Suppressor macrophage treated with lipopolysaccharide for 1 hour (primary cell): ENCODE measurements at places on chromosomes 1 and 21.

DNA sequence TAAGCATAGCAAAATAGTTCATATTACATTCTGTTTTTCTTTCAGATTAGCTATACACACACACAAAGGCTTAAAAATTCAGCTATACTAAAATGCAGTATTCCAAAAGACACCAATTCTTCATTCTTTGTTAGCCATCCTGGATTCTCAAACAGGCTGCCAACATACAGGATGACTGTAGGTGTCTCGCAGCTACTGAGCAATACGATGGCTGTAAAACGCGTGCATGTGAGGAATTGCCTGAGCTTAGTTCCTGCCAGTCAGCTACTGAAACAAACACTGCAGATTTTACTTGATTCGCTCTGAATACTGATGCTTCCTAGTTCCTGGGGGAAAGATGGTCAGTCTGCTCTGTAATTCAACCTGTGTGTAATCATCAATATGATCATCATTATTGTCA, 24.7 kb upstream of the HMGN1 start:
- peak; percentile 52 for DNase-seq

GRCh38 chr1:18200136-18200717, 92.6 kb downstream of the IGSF21 start:
- DNase-seq = peak; percentile 32

- no peak for DNase-seq
These were observed 10.5 kb downstream of the RXFP4 start for GRCh38 chr1:155951753-155952504.

DNA sequence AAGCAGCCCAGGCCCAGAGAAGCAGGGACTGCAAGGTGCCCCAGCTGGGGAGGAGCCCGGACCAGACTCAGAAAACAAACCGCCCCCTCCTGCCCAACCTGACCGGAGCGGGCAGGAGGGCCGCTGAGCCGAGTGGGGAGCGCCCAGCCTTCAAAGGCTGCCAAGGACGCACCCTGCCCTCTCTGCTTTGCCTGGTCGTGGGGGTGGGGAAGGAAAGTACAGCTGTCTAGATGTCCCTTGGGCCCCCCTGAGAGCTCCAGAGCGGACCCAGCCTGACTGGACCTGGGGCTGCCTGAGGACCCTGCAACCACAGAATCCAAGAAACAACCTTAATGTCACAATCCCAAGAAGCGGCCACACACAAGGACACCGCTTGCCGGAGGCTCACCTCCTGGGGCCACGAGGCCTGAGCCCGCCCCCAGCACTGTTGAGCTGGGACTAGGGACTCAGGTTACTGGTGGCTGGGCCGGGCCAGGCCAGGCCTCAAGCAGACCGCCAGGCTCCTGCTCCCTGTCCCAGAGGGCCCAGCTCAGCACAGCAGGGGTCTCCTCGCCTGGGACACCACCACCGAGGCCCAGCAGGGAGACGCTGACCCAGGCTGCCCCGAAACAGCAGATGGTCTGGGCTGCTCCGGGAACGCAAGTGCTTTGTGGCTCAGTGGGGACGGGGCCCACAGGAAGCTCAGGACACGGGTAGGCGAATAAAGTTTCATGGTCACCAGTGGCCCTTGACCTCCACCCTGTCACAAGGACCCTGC, 1.4 kb downstream of the DVL1 start:
- DNase-seq = no peak

DNA sequence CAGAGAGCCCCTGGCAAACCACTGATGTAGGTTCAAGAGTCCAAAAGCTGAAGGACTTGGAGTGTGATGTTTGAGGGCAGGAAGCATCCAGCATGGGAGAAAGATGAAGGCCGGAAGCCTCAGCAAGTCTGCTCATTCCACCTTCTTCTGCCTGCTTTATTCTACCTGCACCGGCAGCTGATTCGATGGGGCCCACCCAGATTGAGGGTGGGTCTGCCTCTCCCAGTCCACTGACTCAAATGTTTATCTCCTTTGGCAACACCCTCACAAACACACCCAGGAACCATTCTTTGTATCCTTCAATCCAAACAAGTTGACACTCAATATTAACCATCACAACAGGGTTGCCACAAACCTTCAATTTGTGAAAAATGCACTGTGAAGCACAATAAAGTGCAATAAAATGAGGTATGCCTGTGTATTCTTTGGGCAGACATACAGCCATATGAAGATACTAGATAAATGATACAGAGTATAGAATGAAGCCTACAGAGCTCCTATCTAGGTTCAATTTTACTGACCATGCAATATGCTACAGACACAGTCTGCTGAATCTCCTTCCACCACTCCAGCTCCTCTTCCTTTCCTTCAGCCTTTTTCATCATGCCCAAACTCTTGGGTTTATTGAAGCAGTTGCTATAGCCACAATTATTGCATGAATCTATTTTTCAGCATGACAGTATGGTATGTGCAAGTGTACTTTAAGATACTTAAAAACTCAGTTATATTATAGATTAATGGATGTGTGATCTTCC, 24.0 kb upstream of the CDC42BPA start:
- DNase-seq = no peak

GRCh38 chr21:45138199-45139002, 64.0 kb downstream of the ADARB1 start:
- DNase-seq = peak; percentile 94

- no peak for DNase-seq
These were observed 15.5 kb upstream of the PABPC4 start for GRCh38 chr1:39592069-39592468.

DNA sequence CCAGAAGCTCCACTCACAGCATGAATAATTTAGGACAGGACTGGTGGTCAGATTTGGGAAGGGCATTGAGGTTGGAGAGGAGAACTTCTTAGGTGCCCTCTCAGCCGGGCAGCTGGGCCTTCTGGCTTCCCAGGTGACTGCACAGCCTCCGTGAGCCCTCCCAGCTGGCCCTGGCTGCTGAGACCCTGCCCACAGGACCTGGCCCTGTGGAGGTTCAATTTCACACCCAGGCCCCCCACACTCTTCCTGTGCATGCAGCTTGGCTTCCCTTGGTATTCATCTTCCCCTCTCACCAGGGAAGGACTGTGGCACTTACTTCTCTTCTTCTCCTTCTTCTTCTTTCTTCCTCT, 50.6 kb downstream of the NDUFS5 start:
- DNase-seq = no peak

DNA sequence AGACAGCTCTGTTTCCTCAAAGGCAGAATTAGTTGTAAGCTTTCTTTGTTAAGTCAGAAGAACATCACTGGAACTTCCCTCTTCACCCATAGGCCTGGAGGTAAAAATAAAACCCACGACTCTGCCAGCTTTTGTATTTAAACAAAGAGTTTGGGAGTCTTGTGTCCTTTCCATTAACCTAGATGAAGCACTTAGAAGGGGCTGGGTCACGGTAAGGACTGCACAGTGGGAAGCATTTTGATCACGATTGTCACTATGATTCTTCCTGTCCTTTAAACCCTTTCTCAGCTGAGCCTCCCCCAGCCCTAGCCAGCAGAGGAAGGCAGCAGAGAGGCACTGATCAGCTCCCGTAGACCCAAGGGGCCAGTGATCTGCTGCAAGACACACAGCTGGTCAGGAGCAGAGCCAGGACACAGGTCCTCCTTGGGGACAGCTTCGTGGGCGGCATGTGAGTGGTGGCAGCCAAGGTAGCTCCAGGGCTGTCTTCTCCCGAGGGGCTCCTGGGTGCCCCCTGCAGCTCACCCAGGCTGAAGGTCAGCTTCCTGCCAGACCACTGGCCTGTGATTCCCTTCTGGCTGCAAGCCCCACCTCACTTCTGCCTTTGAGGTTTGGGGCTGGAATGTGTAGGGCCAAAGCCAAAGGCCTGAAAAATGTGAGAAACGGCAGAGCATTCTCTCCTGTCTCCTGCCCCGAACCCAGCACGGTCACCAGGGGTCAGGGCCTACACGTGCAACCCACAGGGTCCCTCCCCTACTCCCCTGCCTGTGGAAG, 4.0 kb upstream of the LAPTM5 start:
- peak; percentile 43 for DNase-seq

DNA sequence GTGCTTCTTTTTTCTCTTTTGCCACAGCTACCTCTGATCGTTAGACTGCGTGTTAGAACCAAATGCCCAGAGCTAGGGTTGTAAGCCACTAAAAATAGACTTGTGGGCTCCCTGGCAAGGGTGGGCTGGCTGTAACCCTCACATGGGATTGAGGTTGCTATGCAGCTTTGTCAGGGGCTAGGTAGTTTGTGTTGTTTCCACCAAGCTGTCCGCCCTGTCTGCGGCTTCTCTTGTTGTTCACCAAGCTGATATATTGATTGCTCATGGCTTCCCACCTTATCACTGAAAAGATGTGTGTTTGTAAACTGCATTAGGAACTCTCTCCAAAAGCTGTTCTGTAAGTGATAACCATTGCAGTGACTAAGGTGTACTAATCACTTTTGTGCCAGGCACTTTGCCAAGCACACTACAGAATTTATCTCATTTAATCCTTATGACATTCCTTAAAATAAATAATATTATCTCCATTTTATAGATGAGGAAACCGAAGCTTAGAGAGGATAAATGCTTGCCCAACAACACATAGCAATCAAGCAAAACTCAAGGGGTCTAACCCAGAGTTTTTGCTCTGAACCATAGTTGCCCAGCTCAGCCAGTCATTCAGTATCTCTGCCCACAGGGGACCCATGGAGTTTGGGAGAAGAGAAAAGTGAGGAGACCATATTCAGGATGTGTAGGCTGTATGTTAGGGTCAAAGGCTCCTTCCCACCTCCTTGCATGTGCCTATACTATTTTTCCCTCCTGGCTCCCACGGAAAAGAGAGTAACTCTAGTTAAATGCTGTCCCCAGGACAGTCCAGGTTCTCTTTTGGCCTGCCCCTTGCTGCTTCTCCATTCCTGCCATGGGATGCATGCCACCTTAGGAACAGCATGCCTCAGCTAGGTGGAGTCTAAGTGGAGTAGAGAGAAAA, 42.2 kb upstream of the TARBP1 start:
- DNase-seq = no peak

- DNase-seq = no peak
These were observed 46.0 kb downstream of the RHOU start for GRCh38 chr1:228781161-228781808.

DNA sequence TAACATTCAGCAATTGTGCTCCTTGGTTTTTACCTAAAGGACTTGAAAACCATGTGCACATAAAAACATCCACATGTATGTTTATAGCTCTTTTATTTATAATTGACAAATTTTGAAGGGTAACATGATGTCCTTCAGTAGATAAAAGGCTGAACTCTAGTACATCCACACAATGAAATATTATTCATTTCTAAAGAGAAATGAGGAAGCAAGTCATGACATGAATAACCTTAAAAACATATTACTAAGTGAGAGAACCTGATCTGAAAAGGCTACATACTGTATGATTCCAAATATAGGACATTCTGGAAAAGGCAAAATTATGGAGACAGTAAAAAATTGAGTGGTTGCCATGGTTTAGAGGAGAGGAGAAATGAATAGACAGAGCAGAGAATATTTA, 50.3 kb downstream of the DRAM2 start:
- DNase-seq = no peak

DNA sequence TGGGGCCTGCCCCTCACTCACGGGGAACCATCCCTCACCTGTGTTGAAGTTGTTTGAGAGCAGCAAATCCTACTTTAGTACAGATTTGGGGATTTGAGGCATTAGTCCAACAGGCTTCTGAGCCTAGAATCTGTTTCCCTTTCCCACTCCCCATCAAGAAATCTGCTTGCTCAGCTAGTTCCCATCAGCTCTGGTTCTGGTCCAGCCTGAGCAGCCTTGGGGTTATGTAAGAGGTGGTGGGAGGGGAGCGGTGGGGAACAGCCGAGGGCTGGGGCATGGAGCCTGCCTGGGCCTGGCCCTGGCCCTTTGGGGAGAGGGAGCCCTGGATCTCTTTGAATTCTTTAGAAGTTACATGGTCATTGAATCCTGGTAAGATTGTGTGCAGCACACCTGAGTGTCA, 4.1 kb downstream of the GSTM5 start:
- no peak for DNase-seq

GRCh38 chr1:165686121-165686970, 12.0 kb downstream of the ALDH9A1 start:
- peak; percentile 55 for DNase-seq

GRCh38 chr1:243596431-243597062, 253.5 kb downstream of the AKT3 start:
- peak; percentile 67 for DNase-seq

DNA sequence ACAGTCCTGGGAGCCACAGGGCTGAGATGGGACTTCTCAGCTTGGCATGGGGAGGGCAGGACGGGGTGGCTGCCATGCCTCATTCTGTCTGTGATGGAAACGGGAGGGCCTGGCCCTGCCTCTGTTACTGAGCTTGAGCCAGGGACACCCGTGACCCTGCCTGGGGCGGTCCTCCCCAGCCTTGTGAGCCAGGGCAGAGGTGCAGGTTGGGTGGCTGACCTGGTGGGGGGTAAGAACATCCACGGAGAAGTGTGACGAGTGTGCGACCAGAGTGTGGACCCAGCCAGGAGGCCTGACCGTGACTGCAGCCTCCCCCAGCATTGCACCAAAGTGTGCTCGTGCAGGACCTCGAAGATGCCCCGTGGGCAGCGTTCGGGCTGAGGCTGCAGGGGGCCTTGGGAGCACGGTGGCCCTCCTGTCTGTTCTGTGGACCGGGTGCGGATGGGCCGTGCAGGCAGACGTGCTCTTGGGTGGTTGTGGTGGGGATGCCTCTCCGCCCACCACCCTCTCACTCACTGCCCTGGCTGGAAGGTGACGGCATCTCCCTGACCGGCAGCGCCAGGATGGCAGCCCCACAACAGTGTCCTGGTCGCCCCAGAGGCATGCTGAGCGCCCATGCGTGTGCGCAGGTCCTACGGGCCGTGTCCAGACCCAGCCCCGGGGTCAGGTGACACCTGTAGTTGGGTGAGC, 45.4 kb downstream of the SKI start:
- DNase-seq = no peak

DNA sequence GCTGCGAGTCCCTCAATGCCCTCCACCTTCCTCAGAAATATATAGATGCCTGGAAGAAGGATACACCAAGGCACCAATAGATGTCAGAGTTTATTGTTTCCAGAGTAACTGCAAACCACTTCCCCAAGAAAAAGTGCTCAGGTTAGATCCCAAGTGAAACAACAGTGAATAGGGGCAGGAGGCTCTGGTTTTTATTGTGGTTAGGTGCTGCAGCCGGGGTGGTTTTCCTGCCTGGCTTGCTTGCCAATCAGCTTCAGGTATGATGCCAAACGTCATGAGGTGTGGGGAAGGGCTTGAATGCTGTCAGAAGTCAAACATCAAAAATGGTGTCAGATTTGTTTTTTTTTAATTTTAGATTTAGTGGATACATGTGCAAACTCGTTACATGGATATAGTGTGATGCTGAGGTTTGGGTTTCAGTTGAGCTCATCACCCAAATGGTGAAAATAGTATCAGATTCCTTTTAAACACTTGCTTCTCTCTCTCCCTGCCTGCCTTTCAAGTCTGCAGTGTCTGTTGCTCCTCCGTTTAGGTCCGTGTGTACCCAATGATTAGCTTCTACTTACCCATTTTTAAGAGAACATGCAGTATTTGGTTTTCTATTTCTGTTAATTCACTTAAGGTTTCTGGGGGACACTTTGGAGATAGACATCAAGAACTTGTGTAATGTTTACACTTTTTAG, 1317.0 kb downstream of the MRPL39 start:
- DNase-seq = no peak
